ENCODE measurements at places on chromosomes 11 and 22.

GRCh38 chr22:30045494-30045887 lies 34.8 kb upstream of the HORMAD2 start:
- DNase-seq: no peak

DNA sequence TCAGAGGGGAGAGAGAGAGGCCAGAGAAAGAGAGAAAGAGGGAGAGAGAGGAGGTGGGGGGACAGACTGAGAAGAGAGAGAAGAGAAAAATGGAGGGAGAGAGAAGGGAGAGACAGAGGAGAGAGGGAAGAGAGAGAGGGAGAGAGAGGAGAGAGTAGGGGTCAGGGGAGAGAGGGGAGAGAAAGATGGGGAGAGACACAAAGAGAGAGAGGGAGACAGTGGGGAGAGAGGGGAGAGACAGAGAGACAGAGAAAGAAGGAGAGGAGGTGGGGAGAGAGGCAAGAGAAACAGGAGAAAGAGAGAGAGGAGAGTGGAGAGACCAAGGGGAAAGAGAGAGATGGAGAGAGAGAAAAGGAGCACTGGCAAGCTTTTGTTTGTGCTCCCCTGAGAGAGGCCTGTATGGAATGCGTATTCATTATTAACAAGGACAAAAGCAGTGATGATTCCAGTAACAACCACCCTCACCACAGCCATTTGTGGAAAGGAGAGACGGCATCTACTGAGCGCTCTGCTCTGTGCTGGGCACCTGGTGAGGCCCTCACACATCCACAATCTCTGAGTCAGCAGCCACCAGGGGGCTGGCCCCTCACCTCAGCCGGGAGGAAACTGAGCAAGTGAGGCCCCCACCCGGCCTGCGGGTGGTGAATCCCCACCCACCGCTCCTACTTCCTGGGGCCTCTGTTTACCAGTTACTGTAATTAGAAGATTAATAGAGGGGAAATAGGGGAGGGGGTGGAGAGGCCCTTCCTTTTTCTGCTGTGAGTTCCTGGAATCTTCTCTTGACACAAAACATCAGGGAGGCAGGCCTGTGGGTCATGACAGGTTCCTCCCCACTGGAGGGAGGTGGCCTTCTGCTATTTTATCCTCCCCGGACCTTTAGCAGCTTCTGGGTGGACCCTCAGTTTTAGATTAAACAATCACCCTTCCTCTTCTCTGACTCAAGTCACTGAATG lies 14.6 kb upstream of the MIAT start:
- DNase-seq: no peak

- no peak for DNase-seq
Measured at GRCh38 chr11:108870373-108871020, 205.6 kb downstream of the DDX10 start.

DNA sequence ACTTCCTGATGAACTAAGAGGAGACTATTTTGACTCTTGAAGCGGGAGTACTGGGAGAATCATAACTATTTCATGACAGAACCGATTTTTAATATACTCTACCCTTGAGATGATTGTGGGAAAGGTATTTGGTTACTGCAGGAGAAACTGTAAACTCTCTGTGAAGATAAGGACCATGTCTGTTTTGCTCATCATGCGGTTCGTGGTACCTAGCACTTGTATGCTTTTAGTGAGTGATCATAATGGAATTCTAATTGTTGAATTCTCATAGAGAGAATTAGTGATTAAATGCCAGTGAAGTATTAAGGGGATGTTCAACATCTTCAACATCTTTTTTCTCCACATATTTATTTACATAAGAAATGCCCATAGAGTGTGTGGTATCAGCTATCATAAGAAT lies 11.4 kb downstream of the AASDHPPT start:
- no peak for DNase-seq

DNA sequence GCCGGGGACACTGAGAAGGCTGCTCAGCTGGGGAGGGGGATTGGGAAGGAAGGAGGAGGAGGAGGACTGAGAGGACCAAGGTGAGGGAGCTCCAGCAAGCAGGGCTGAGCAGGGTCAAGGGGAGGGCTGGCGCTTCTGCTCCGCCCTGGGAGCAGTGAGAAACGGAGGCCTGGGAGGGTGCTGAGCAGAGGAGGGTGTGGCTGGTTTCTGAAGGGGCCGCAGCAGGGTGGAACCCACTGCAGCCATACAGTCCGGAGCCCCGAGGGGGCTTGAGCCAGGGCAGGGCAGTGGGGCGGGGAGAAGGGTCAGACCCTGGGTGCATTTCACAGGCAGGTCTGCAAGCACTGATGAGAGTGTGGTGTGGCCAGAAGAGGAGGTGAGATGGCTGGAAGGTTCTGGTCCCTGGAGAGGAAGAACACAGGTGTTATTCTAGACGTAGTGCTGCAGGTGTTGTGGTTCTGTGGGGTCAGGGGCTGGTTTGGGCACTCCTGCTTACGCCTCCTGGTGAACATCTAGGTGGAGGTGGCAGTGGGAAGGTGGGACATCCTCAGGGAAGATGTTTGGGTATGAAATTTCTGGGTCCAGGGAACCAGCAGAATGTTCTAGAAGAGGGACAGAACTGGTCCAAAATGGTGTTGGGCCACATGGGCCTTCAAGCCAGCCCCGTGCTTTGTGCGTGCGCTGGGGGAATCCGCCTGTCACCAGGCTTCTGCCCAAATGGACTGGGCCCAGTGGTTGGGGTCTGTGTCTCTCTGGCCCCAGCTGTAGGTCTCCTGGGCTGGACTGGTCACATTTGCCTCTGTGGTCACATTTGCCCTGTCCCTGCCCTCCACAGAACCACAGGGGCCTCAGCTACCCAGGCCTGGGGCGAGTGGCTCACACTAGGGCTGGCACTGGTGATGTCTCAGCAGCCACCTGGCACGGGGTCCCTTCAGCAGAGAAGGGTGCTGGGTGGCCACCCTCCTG lies 714.7 kb downstream of the BRD1 start:
- DNase-seq: no peak

DNA sequence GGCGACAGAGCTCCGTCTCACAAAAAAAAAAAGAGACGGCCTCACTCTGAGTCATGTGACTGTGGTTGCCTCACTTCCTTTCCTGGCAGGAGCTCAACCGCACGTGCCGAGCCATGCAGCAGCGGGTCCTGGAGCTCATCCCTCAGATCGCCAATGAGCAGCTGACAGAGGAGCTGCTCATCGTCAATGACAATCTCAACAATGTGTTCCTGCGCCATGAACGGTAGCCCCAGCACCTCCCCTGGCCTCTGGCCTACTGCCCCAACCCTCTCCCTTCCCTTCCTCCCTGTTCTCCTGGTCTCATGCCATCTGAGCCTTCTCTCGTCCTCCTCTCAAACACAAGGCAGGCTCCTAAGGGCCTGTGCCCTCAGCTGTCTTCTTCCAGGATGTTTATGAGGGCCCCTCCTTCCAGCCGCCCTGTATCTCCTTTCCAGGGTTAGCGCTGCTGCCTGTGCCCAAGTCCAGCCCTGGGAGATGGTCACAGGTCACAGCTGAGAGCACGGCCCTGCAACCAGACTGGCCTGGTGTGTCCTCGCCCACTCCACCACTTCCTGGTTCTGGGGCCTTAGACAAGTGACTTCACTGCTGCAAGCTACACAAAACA lies 30.7 kb downstream of the TOM1 start:
- no peak for DNase-seq
